ENCODE measurements at places on chromosomes 16 and 17.

DNA sequence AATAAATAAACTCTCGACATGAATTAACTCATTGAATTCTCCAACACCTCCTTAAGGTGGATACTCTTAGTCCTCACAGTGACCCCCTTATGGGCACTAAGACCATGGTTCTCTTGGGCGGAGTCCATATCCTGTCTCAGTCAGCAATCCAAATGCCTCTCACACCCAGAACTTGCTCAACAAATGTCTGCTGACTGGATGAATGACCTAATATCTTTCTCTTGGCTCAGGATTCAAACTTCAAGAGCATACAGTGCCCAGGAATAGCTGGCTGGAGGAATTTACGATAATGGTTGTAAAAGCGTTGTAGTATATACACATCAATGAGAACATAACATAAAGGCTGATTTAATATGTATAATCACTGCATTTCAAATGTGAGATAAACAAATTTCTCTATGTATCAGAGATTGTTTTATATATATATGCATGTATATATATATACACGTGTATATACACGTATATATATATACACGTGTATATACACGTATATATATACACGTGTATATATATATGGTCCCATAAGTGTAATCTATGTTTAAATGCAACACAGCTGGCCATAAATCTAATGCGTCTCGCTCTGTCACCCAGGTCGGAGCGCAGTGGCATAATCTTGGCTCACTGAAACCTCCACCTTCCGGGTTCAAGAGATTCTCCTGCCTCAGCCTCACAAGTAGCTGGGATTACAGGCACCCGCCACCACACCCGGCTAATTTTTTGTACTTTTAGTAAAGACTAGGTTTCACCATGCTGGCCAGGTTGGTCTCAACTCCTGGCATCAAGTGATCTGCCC is 6.5 kb upstream of the UBB start:
- no peak for DNase-seq

- DNase-seq: no peak
Measured at GRCh38 chr16:12868788-12869187, 32.6 kb upstream of the SHISA9 start.

DNA sequence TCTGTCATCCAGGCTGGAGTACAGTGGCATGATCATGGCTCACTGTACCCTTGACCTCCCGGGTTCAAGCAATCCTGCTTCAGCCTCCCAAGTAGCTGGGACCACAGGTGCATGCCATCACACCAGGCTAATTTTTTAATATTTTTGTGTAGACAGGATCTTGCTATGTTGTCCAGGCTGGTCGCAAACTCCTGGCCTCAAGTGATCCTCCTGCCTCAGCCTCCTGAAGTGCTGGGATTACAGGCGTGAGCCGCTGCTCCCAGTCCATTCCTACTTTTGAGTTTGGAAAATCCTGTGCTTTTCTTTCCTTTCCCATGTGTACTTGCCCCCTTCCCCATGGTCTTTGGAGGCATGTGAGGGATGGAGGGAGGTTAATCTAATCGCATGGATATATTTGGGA is 60.0 kb downstream of the MSI2 start:
- DNase-seq: no peak

GRCh38 chr16:20904507-20905081 is 4.0 kb downstream of the LYRM1 start:
- DNase-seq: peak; percentile 95

GRCh38 chr17:45102856-45103255 is 29.5 kb downstream of the PLCD3 start:
- no peak for DNase-seq

GRCh38 chr16:48057048-48057447 is 98.7 kb downstream of the ABCC12 start:
- DNase-seq: no peak

GRCh38 chr16:86256995-86257394 is 253.3 kb upstream of the FOXF1 start:
- DNase-seq: no peak

DNA sequence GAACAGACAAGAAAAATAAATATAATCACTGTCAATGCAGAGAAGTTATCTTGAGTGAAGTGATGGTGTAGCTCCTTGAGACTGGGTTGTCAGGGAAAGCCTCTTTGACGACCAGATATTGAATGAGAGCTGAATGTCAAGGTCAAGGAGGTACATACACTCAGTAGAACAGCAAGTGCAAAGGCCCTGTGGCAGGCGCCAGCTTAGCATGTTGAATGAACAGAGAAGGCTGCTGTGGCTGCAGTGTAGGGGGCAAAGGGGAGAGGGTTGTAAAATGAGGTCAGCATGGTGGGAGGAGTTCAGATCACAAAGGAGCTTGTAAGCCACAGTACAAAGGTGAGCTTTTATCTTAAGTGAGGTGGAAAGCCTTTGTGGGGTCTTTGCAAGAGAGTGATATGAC is 111.5 kb downstream of the ZFHX3 start:
- no peak for DNase-seq
